ENCODE measurements at places on chromosomes 3 and 15.

GRCh38 chr3:88418219-88418618, 268.5 kb downstream of the C3orf38 start:
- no peak for DNase-seq

- DNase-seq = no peak
These were observed at the start of gene ARPIN for GRCh38 chr15:89912674-89913396. ARPIN (minus strand) TSS chr15:89912952; CDS start chr15:89912835, 117 bp downstream.

GRCh38 chr3:144586382-144586781, 614.8 kb downstream of the DIPK2A start:
- DNase-seq = no peak

DNA sequence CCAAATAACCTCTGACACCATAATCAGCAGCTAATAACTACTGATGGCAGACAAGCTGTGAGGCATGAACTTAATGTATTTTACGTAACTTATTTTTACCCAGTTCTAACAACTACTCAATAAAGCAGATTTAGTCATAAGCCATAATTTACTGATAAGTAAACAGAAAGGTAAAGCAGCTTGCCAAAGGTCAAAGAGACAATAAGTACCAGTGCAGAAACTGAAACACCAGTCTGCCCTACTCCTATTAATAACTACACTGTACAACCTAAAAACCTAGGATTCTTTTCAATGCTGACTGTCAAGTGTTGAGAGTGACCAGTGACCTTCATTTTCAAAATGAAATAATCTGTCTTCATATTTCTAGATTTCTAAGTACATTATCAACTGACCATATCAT, 152.2 kb downstream of the NR2E3 start:
- no peak for DNase-seq

DNA sequence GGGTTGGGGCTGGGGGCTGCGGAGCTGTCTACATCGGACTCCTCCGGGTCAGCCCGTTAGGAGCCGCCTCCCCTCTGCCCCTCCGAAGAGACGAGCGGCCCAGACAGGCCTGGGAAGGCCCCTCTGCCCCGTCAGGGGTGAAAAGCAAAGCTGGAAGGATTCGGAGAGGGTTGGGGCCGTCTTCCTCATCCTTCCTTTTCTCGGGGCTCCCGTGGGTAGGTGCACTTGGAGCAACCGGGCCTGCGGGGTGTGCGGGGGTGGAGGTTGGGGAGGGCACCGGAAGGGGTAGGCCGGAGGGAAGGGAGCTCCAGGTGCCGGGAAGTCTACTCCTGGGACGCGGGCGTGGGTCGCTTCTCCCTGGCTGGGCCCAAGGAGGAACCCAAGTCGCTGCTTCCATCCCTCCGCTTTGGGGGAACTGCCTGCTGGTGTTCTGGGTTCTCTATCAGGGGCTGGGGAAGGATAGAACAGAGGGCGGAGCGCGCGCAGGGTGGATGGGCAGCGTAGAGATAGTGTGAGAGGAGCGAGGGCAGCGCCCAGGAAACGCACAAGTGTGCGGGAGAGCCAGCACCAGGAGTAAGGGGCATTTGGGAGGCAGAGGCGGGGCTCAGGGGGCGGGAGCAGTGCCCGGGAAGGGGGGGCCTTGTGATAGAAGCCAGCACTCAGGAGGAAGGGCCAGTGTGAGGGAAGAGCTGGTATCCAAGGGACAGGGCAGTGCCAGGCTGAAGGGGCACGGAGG, 590 bp downstream of the POLR2H start:
- peak; percentile 16 for DNase-seq

GRCh38 chr3:195077611-195078540, 193.1 kb downstream of the XXYLT1 start:
- no peak for DNase-seq

DNA sequence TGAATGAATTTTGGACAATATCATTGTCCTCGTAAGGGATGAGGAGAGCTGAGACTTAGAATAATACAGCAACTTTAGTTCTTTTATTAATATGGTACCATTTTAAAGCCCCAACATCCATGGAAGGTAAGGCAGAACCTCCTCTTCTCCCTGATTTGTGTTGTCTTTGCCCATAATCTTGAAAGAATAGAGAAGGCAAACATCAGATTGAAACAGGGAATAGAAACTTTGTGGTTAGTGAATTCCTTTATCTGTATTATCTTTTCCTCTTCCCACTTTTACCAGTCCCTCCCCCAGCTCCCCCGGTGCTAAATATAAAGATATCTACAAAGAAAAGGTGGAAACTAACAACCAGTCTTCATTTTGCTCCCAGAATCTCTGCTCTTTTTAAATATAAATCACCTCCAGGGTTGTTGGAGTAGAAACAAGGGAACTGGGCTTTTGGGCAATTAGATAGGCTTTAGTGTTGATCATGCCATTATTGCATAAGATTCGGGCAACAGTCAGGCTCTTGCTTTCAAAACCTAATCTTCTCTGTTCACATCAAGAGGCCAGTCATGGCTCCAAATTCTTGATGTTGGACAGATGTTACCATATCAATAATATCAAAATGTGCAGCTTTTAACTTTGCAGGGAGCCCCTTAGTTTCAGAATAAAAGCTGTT, 32.5 kb downstream of the ITPR1 start:
- no peak for DNase-seq

DNA sequence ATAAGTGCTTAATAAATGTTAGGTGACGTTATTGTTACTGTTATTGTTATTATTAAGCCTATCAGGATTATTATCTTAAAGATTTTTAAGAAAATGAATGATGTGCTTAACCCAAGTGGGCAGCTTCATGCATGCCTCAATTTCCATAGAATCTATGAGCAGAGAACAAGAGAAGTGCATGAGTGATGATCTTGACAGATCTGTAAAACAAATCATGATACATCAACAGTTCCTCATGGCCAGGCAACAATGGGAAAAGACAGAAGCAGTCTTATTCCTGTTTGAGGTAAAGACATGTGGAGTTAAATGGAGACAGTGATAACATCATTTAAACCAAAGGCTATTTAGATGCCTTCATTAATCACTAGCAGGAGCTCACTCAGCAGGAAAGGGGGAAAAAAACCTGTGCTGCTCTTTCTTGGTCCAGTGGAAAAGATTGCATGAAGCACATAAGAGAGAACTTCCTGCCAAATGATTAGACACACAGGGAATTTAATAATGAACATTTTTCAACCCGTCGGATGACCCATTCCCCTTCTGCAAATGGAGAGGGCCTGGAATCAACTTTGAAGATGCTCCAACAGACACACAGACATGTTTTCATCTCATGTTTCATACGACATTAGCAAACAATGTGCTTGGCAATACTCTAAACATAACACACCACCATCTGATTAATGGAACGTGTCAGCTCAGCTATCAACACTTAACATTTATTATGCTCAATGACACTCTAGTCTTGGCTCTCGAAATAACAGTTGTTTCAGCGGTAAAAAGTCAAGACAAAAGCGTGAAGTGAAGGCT, 212.2 kb upstream of the LRRN1 start:
- DNase-seq = no peak

GRCh38 chr3:125437631-125438435, 62.7 kb upstream of the ZNF148 start:
- peak; percentile 44 for DNase-seq

DNA sequence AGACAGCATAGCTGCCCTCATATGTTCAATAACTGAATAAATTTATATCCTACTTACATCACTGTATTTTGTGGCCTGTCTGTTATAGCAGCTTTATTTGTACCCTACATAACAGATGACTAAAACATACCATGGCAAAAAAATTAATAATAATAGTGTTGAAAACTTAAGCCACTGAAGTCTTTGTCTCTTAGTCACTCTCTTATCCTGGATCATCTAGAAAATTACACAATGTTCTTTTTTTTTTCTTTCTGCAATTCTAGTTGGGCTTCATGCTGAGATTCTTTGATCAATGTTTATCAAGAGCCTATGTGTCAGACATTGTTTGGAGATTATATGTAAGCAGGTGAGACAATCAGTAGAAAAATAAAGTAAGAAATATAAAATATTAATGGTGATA, 519.3 kb upstream of the ARPP21 start:
- DNase-seq = no peak

All from CD4-positive, alpha-beta T cell treated with Interleukin-6 at 100 ng/mL for 8 hours (primary cell).